ENCODE measurements at places on chromosomes 1 and 21.

- DNase-seq, result no peak
Measured at GRCh38 chr1:182122913-182123260, 61.4 kb upstream of the ZNF648 start.

GRCh38 chr1:35202048-35202719 lies 9.2 kb upstream of the SFPQ start:
- peak; percentile 81 for DNase-seq

DNA sequence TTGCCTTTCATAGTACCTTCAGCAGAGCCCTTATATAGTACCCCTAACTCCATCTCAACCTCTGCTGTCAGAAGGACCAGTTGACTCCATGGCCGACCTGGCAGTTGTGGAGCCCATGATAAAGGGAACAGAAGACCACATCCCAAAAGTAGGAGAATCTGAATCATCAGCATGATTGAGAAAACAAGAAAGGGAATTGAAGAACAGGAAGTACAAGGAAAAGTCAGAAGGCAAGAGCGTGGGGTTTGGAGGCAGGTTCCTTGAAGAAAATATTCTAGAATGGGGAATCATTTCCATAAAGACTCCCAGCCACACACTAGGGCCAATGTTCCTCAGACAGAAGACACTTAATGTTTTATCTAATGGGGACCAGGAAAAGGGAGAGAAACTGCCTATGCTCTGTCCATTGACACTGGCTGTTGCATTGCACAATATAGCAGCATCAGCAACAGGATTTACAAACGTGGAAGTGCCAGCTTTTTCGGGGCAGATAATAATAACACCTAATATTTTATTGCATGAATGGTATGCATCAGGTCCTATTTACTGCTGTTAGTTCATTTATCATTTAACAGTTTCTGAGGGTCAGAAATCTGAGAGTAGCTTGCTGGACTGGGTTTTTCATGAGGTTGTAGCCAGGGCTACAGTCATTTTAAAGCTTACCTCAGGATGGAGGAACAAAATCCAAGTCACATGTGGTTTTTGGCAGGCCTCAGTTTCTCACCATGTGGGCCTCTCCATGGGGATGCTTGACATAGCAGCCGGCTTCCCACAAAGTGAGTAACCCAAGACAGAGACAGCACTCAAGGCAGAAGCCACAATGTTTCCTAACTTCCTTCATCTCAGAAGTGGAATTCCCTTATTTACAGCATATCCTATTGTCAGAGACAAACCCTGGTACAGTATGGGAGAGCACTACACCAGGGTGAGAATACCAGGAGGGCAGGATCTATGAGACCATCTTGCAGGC lies 483.4 kb downstream of the PLPP3 start:
- peak; percentile 35 for DNase-seq

- no peak for DNase-seq
Measured at GRCh38 chr1:57986432-57986831, 560.1 kb downstream of the OMA1 start.

GRCh38 chr1:21340230-21340945 lies 50.1 kb upstream of the ECE1 start:
- peak; percentile 42 for DNase-seq

DNA sequence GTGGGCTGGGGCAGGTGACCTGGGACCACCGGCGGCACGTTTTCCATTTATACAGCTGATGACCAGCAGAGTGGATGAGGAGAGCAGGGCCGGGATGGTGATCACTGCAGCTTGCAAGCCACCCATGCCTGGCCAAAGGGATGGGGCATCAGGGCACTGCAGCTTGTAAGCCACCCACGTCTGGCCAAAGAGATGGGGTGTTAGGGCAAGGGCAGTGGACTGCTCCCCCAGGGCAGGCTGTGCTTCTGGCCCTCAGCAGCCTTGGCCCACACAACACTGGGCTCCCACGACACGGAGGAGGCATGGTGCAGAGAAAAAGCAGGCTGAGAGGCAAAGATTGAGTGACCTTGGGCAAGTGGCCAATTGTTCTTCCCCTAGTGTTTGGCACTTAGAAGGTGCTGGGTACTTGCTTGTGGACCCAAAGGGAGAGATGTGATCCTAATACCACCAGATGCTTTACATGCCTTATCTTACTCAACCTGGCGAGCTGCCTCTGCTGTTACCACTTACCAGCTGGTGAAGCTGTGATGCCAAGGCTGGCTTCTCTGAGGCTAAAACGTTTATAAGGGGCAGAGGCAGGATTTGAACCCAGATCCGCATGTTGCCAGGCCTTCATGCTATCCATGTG lies 48.3 kb downstream of the TRIM62 start:
- no peak for DNase-seq

DNA sequence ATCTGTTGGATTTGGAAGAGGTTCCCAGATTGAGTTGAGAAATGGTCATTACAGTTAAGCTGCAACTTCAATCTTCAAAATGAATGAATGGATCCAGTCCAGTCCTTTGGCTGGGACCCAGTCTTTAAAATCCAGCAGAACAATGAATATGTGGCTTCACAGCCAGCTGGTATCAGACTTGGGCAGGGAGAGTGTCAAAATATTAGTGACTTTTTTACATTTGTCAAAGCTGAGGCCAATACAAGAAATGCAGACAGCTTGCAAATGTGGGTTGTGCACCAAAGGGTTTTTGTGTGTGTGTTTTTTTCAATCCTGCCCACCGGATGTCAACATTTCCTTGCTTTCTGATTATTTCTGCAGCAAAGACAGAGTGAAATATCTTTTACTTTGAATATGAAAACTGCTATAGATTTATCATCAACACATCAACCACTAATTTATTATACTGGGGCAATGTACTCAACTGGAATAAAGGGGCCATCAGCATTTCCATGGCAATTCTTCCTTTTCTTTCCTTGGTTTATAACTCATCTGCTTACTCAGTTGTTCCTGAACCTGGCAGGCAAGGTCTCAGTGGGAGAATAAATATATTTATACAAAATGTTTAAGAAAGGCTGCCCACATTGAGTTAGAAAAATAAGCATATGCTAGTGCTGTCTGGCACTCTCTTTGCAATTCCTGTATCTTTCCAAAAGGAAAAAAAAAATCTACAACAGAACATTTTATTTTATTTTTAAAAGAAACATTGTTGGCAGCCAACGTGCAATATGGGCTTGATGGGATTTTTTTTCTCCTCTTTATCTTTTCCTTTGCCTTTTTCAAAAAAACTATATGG lies 491.6 kb upstream of the C1orf87 start:
- no peak for DNase-seq

DNA sequence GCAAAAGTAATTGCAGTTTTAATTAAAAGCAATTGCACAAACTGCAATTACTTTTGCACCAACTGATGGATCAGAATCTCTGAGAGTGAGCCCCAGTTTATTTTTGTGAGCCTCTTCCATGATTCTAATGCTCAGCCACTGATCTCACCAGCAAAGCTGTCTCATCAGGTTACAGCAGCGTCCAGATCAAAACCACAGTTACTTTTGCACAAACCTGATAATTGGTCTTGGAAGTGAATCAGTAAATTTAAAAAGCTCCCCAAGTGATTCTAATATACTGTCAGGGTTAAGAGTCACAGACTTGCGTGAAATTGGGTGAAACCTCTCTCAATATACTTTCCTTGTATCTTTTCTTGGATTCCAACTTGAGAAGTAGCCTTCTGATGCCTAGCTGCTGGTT lies 13.5 kb upstream of the CR2 start:
- DNase-seq, result no peak

DNA sequence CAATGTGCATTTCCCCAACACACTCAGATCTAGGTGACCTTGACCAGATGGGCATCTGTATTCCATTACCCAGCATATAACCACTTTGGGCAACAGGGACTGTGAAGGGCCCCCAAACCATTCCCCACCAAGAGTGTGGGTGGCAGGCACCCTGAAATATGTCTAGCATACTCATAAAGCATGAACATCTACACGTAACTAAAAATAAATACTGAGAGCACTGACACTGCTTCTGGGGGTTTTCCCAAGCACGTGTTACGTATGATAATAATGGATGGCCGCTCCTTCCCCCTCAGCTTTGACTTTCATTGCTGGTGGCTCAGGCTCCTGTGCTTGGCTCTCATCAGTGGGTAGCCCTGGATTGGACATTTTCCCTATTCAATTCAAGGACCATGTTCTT lies 39.1 kb downstream of the IGSF3 start:
- no peak for DNase-seq

- no peak for DNase-seq
Measured at GRCh38 chr1:25702101-25702775, 85.6 kb downstream of the MAN1C1 start.

DNA sequence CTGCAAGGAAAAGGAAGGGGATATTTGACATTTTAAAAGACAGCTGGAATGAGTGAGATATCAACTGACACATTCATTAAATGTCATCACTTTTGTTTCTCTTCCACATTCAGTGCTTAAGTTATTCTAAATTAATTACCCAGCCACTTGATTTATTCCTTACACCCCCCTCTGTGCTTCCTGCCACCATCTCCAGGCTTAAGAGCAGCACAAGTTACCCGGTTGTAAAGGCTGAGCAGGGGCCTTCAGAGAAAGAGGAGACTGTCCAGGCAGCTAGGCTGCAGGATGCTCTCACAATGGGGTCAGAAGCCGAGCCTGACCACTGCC lies 71.4 kb downstream of the SYT6 start:
- DNase-seq, result no peak

All from M059J (cell line).